GM12878 (cell line): ENCODE measurements at places on chromosomes 6 and 20. TPM values are rescaled to one million over a fixed set of nuclear protein-coding genes. Genes with fewer than 3 reads are reported as not detected.

Gene PHACTR1
- 66.7 and 69.7 TPM in 2 replicates for total RNA-seq

DNA sequence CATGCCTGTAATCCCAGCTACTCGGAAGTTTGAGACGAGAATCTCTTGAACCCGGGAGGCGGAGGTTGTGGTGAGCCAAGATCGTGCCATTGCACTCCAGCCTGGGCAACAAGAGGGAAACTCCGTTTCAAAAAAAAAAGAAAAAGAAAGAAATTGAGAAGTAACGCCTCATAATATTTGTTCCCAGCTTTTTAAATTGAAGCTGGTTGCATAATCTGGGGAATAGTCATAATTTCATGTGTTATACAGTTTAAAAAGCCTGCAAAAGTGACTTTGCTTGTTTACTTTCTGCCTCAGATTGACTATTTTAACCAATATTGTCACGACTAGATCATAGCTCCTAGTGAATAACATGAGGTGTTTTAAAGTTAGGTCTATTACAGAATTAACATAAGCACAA, 7.2 kb downstream of the FAM217B start:
- DNase-seq: no peak

Gene DSP
- 0.21 and 0.36 TPM in 2 replicates for total RNA-seq

Gene CLVS2
- total RNA-seq: not detected in 2 replicates

- DNase-seq: no peak
These were observed 40.6 kb downstream of the TXLNB start for GRCh38 chr6:139251045-139251690.
